Occipital lobe (tissue), 3 donors: ENCODE measurements at places on chromosomes 4 and X. TPM values are rescaled to one million over a fixed set of nuclear protein-coding genes. Genes with fewer than 3 reads are reported as not detected.

GYPB gene
- 3.4 TPM for total RNA-seq

ZNF518B gene
- total RNA-seq: 126 TPM

GRID2 gene
- 21.8 TPM for total RNA-seq

LDB2 gene
- total RNA-seq: 146 TPM

CEP135 gene
- total RNA-seq: 42.0 TPM

POU3F4 gene
- total RNA-seq: 12.6 TPM

XPNPEP2 gene
- total RNA-seq: 0.31 TPM

ATOH1 gene
- total RNA-seq: not detected

TRIM61 gene
- total RNA-seq: 2.5 TPM

PRICKLE3 gene
- 0.47 TPM for total RNA-seq

COX7B2 gene
- total RNA-seq: not detected

SPIN3 gene
- total RNA-seq: 38.5 TPM

ARHGAP24 gene
- 2.2 TPM for total RNA-seq

SLC39A8 gene
- 10.3 TPM for total RNA-seq

MAGEA2B gene
- not detected for total RNA-seq

NPY5R gene
- 30.1 TPM for total RNA-seq

MAGIX gene
- total RNA-seq: 3.4 TPM

MID1 gene
- 24.6 TPM for total RNA-seq

MSX1 gene
- total RNA-seq: 3.0 TPM

XIAP gene
- 95.3 TPM for total RNA-seq

C1GALT1C1 gene
- 16.2 TPM for total RNA-seq
